ENCODE measurements at places on chromosomes 2 and 18.

- DNase-seq, result no peak
Observed at GRCh38 chr18:36141576-36141975, 11.9 kb downstream of the ELP2 start.

- no peak for DNase-seq
Observed at GRCh38 chr2:119871725-119872124, 112.0 kb downstream of the PTPN4 start.

DNA sequence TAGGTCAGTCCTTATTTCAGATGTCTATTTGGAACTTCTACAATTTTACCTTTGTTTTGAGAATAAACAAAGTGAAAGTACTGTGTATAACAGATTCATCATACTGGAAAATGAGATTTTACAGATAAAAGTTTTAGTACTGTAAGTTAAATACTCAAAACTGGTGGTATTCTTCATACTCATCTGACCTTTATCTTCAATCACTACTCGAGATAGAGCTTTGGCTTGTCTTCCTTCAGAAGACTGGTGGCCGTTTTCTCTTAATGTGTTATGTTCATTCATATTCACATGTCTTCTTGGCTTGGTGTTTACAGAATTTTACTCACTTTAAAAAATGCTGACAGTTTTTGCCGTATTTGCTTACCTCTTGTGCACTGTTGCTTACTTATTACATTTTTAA, 2.1 kb downstream of the SPOPL start:
- no peak for DNase-seq

DNA sequence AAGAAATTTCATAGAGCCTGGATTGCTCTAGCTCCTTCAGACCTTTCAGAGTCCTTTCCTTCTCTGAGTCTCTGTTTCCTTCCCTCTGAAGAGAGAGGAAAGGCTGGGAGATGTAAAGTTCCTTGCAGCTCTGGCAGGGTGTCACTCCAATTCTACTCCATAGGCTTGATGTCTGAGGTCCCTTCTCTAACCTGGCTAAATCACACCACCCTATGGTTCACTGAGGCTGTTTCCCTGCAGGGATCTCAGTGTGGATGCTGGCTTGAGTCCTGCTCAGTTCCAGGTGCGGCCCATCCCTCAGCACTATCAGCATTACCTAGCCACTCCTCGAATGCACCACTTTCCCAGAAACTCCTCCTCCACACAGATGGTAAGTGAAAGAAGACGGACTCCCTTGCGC, 209.7 kb downstream of the LOXHD1 start:
- DNase-seq, result no peak

GRCh38 chr18:78069784-78070664, 820.4 kb downstream of the GALR1 start:
- DNase-seq, result no peak

DNA sequence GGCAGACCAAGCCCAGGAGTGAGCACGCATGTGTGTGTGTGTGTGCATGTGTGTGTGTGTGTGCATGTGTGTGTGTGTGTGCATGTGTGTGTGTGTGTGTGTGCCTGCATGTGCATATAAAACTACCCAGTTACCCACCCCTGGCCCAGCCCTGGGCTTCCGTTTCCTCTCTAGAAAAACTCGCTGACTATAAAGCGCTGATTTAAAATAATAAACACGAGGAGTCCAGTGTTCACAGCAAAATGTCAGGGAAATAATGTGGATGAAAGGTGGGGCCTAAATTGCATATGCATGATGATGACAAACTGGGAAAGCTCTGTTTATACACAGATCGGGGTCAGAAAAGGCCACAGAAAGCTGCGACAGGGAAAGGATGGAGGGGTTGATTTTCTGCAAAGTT, 7.5 kb downstream of the ADCY3 start:
- DNase-seq, result no peak

DNA sequence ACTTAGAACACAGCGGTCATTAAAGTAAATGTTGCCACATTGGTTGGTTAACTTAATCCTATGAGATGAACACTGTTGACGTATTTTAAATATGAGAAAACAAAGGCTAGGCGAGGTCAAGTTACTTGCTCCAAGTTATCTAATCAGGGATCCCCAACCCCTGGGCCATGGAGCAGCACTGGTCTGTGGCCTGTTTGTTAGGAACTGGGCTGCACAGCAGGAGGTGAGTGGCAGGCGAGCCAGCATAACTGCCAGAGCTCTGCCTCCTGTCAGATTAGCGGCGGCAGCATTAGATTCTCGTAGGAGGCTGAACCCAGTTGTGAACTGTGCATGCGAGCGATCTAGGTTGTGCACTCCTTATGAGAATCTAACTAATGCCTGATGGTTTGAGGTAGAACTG, 878.9 kb downstream of the CPS1 start:
- no peak for DNase-seq

DNA sequence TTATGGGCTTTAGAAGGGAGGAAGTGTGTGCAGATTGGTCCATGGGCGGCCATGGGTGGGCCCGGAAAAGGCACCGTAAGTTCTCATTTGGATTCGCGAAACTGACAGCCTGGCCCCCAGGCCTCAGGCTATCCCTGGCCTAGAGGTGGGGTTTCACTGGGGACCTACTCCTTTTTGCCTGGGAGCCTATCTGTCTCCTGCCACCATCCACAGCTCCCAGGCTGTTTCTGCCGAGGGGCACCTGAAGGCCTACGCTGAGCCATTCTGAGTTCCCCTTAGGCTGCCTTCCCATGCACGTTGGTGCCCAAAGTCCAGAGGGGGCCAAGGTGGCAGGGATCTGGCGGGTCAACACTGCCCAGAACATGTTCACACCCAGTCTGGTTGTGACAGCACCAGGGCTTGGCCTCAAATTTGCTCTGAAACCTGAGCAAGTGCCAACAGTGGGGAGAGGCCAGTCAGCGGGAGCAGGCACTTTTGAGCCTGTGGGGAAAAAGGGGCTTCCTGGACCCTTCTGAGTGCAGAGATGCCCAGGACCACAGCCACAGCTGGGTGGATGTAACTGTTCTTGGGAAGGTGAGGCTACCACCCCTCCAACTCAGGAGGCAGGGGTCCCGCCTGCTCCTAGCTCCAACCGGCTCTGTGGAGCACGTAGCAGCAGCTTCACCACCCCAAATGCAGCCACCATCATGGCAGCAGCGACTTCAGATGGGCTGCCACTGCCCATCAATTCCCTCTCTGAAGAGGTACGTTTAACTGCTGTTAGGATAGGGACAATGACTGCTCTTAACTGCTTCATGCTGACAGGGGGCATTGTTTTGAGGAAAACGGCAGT, 73.6 kb upstream of the ZNF804A start:
- no peak for DNase-seq

GRCh38 chr2:23685181-23685580, 241.7 kb downstream of the ATAD2B start:
- no peak for DNase-seq

DNA sequence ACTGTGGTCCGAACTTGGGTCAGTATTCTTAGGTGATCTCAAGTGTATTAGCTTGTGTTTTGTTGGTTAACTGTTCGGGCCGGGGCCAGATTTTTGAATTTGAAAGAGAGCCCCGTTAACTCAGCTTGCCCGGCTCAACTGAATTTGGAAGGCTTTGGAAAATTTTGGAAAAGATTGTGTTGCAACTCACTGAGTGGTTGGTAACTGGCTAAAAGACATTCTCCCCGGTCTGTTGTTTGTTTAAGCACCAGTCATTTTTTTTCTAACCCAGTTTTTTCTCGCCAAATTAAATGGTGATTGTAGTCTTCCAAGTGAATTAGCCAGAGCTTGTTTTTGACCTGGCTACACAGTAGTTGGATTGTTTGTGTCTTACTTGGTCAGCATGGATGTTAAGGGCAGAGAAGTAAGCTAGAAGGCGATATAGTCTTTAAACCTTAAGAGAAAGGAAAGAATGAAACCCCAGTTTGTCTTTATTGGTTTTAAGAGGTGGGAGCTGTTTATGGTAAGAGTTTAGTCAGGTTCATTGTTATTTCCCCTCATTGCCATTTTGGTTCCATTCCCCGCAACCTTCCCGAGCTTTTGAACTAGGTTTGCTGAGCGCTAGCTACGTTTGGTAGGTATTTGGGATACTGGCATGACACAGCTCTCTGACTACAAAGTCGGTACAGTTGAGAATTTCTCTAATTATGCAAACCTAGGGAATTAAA, 2.4 kb downstream of the MAP4K4 start:
- no peak for DNase-seq

- no peak for DNase-seq
Observed at GRCh38 chr2:23326330-23326729, 58.6 kb upstream of the KLHL29 start.

- DNase-seq, result no peak
Observed at GRCh38 chr2:225074366-225074765, 32.1 kb upstream of the DOCK10 start.

DNA sequence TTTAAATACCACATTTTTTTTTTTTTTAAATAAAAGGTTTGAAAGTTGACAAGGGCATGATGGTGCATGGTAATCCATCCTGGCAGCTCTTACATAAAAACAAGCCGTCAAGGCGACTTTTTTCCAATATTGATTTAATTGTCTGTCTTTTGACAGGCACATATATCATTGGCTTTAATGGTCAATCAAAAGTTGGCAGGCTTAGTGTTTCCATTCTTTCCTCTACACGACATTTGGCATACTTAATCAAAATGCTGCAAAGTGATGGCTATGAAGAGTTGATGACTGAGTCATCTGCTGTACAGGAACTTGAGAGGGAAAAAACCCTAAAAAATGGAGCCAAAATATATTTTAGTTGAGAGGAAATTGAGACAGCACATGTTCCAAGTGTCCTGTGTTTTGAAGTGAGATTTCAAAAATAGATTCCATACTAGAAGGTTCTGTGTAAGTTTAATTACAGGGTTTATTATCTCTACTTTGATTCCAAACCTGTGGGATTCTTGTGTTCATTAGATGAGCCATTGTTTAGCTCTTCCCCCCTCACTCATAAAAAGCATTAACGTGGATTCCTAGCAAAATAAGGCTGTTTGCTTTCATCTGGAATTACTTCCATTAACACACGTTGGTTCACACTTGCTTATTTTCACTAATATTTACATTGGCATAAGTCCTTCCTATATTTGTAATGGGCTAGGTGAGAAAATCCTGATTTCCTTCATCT, 3.2 kb downstream of the TSHZ1 start:
- no peak for DNase-seq

DNA sequence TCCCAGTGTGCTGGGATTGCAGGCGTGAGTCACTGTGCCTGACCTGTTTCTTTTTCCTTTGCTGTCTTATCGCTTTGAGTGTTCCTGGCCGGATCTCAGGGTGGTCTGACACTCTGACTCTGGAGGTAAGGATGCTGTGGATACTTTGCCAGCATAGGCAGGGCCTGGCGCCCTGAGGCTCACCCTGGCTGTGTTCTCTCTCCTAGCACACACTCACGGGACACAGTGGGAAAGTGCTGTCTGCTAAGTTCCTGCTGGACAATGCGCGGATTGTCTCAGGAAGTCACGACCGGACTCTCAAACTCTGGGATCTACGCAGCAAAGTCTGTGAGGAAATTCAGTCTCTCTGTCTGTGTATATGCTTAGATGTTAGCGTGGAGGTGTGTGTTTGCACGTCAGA, 18.0 kb upstream of the SAG start:
- no peak for DNase-seq

DNA sequence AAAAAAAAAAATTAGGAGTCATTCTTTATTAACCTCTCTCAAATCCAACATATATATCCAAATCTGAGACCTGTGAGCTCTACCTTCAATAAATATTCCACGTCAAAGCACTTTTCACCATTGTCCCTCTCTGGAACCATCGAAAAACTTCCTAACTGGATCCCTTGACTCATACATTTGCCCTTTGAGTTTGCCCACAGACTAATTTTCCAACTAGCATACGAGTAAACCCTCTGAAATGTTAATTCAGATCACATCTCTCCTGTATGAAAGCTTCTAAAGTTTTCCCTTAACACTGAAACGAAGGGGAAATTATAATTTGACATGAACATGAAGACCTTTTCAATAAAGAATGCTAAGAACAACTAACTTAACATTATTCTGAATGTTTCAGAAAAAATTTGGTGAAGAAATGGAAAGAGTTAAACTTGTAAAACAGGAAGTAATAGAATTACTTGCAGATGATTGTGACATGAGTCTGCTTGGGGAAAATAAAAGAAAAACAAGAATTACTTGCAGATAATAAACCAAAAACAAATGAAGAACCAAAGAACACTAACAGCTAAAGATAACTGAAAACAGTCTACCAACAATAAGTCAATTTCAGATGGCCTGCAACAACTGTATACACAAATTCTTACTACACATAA, 110.6 kb downstream of the C2orf74 start:
- DNase-seq, result no peak

GRCh38 chr2:4668381-4668780, 965.0 kb downstream of the DCDC2C start:
- DNase-seq, result no peak

DNA sequence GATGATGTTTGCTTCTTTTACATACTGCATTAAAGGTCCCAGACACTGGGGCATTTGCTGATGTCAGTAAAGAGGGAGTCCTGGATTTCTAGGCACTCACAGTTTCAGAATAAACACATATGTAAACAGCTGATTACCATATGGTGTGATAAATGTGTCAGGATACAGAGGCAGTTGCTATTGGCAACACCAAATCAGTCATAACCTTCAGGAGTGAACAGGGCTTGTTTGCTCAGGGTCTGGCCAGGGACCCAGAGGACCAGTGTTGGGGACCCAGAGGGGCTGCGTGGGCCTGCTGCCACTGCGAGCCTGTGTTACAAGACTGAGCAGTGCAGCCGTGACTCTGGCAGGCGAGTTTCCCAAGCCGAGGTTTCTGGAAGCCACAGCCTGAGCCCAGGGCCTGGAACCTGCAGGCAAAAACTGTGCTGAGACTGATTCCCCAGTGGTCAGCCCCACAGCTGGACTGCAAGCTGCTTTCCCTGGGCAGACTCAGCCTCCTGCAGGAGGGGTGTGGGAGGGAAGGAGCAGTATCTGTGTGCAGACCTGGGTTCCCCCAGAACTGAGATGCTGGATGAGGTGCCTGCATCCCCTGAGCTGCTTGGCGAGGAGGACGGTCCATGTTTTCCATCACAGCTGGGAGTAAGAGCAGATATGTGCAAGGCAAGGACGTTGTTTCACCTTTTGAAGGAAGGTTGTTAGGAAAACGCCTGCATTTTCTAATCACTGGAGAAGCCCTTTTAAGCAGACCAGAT, 23.6 kb downstream of the ASAP2 start:
- DNase-seq, result no peak
